Left cardiac atrium (tissue), 4 donors: ENCODE measurements at places on chromosomes 11 and 22. TPM values are rescaled to one million over a fixed set of nuclear protein-coding genes. Genes with fewer than 3 reads are reported as not detected.

PRR33 gene
- total RNA-seq = 0.10 TPM

DNA sequence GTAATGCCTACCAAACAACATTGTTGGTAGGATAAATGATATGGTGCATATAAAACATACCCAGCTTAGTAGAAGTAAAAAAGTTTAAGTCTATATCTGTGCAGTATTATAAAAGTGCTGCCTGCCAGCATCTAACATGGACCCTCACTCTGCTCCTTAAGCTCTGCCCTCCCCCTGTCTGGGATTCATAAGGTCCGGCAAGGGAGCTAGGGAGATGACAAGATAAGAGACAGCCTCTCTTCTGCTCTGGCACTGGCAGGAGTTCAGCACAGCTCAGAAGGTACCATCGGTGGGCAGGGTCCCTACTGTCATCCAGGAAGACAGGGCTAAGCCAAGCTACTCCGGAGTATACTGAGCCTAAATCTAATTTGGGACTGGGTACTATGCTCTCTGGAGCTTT, 42.8 kb downstream of the TRIM66 start:
- DNase-seq = no peak

DNA sequence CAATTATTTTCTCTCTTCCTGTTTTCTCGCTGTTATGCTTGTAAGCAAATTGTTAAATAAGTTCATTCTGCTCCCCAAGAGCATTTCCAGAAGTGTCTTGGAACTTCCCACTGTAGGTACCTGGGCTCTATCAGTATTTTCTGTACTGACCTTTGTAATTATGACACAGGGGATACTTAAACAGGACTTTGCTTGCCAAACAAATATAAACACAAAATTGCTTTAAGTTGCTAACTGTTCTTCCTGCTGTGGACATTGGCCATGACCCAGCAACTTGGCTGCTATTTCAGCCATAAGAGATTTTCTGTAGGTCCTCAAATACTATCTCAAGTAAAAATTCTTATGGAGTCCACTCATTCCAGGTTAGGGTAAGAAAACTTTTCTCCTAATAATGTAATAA, 30.1 kb downstream of the SYT9 start:
- no peak for DNase-seq

GRCh38 chr11:95993438-95994298, 69.8 kb upstream of the MTMR2 start:
- no peak for DNase-seq

DNA sequence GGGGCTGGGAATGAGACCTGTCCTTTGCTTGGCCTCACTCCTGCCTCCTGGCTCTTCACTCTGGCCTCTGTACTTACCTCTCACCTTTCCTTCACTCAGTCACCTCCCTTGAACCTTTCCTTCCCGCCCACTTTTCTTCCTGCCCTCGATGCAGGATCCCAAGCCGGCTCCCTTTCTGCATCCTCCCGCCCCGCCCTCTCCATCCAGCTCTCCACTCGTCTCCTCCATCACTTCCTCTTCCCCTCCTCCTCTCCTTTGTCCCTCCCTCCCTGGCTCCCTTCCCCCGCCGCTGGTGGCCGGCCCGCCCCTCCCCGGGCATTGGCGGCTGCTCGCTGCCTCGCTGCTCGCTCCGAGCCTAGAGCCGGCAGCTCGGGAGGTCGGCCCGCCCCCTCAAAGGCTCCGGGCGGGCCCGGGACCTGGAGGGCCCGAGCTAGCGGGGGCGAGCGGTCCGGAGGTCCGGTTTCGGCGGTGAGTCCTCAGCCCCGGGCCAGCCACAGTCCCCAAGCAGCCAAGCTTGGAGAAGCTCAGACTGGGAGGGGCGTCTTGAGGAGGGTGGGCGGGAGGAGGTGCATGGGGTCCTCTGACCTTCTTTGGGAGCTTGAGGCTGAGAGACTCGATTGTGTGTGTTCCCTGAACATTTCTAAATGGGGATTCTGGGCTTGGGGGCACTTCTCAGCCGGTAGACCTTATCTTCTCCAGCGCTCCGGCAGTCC, 13.8 kb downstream of the PHLDB1 start:
- peak; percentile 88 for DNase-seq

DNA sequence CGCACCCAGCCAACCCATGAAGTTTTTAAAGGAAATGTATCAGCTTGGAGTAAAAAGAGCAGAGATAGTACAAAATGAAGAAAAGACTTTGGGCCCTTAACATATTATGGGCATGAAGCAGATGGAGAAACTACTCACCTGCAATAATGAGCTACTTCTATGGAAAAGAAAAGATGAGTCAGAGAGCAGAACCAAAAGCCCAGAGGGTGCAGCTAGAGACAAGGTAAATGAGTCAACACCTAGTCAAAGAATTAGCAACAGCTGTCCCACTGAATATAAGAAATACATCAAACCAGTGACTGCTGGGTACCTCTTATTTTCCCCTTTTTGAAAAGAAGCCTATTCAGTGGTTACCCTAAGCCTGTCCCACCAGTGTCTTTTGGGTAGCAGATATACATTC, 61.8 kb downstream of the RPL27A start:
- no peak for DNase-seq

DNA sequence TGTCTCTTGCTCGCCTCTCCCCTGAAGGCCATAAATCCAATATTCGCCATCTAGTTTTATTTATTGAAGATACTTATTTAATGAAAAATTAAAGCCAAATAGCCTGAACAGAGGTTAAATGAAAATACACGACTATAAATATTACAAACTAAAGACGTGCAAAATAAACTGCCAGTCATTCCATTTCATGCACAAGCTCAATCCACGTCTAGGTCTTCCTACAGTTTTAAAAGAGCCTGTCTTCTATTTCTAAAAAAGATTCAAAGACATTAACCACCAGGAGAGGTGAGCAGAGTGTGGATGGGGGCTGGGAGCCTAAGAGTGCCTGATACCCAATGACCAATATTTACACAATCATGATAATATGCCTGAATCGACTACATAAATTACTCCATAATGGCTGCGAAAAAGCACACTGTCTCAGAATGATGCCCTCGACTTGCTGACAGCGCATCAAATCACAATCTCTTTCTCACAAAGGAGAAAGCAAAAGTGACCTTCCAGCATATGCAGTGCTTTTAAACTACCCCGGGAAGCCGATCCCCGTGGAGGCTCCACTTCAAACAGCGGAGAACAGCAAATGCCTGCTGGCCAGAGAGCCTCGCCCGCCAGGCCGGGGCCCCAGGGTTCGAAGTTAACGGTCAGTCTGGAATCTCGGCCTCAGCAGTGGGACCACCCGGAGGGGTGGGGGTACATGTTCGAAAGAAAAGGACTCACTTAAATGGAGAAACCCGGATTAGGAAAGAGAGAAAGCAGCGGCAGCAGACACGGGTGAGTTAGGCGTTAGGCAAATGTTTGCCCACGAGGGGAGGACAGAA, 1.7 kb downstream of the FCHSD2 start:
- DNase-seq = no peak

GRCh38 chr11:17954395-17955252, 58.2 kb downstream of the SERGEF start:
- no peak for DNase-seq

LDLRAD3 gene
- total RNA-seq = 4.7 TPM

- DNase-seq = peak; percentile 77
These were observed 501 bp downstream of the CD151 start for GRCh38 chr11:833114-833791.

GRCh38 chr22:25223269-25223850, 3.9 kb downstream of the CRYBB2 start:
- no peak for DNase-seq

MFNG gene
- total RNA-seq = 17.4 TPM

TEAD1 gene
- 93.8 TPM for total RNA-seq

DNA sequence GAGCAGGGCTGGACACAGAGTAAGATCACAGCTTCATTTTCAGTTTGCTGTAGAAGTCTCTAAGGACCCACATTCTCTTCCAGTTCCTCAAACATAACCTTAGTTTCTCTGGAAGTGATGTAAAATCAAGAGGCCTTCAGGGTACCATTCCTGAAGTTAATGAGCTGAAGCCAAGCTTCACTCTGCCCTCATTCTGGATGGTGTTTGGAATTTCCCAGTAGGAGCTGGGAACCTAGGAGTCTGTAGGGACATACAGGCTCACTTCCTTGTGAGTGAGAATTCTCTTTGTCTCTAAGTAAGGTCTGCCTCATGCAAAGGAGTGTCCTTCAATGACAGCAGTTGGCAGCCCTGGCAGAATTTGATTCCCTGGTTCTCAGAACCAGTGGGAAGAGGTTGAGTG, 142.4 kb upstream of the NARS2 start:
- DNase-seq = no peak

DNA sequence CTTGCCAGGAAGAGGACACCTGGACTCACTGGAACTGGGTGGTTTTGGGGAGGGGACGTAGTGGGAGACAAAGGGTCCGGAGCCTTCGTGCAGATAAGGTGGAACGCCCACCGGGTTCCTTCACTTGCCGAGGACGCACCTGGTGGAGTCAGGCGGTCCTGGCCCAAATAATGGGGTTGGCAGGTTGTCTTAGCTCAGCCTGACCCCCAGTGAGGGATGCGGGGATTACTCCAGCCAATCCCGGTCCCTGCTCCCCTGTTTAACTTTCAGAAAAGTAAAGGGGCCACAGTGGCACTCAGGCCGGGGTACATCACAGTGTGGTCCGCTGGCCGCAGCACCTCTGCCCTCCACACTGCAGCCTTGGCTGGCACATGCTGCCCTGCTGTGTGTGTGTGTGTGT, 18.0 kb downstream of the A4GALT start:
- DNase-seq = no peak

TRIM22 gene
- 29.6 TPM for total RNA-seq

FGF3 gene
- total RNA-seq = not detected

GRCh38 chr22:34814260-34815025, 251.5 kb upstream of the ISX start:
- DNase-seq = no peak

CATSPERZ gene
- 0.32 TPM for total RNA-seq
